Lung (tissue), 17 donors: ENCODE measurements at places on chromosomes 6 and 20. TPM values are rescaled to one million over a fixed set of nuclear protein-coding genes. Genes with fewer than 3 reads are reported as not detected.

GRCh38 chr6:148037496-148037895, 305.1 kb upstream of the SASH1 start:
- no peak for DNase-seq

The SLC22A16 gene
- 0.65 TPM for total RNA-seq

The DSTN gene
- total RNA-seq: 348 TPM

DNA sequence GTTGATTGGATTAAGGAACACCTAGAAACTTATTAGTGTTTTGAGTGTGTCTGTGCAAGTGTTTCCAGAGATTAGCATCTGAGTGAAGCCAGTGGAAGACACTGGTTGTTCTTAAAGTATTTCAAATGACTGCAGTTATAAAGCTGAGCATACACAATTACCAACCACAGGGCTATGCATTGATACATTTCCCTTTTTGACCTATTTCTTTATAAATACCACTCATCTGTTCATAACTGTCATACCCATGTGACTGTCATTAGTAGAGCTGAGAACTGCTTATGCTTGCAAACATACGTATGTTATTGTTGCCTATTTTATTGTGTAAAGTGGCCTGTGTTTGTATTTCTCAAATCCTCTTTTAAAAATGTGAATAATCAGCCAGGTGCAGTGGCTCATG, 15.3 kb upstream of the ZC3H12D start:
- no peak for DNase-seq

DNA sequence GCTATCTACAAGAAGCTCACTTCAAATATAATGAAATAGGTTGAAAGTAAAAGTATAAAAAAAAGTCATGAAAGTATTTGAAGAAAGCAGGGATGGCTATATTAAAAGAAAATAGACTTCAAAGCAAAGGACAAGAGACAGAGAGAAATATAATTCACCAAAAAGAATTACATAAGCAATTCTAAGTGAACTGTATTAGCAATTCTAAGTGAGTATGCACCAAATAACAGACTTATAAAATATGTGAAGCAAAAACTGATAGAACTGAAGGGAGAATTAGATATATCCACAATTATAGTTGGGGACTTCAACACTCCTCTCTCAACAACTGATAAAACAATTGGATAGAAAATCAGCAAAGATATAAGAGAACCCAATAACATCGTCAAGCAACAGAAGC, 38.8 kb upstream of the ID4 start:
- no peak for DNase-seq

DNA sequence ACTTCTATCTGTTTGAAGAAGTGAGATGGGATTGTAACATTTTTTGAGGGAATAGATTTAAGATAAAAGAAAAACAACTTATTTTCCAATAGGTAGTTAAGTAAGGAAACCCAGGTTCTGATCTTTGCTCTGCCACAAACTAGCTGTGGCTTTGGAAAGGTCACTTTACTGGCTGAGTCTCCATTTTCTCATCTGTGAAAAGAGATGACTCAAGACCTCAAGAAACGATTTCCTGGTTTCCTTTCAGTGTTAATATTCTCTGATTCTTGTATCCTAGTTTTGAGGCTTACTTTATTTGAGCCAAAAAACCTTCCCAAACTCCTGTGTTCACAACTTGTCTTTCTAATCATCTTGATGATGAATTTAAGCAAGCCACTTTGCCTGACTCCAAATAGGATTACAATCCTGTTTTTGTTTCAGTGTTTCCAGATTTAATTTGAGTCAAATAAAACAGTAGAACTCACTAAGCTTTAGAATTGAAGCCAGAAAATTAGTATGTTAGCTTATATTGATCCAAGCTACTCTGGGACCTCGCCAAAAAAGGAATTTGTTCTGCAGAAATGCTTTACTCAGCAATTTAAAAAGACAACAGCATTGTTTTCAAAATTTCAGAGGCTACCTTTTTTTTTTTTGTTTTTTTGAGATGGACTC, 51.1 kb downstream of the ENPP1 start:
- DNase-seq: no peak
